ENCODE measurements at places on chromosomes 2 and 18.

DNA sequence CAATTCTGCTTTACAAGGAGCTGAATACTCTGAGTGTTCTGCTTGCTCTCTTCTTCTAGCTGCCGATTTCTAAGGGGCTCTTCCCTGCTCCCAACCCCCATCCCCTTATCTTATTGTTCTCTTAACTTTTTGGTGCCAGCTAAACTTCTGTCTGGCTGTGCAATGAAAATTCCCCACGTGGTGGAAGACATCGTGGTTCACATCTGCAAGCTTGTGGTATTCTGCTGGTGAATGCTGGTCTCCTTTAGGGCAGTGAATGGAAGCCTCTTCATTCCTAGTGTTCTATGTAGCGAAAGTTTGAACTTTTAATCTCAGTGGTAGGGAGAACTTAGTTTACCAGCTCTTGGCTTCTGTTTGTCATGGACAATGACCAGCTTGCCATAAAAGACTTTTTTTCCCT is 406.0 kb upstream of the ZEB2 start:
- DNase-seq = no peak

- DNase-seq = no peak
Observed at GRCh38 chr2:46656640-46657039, 177.3 kb downstream of the TMEM247 start.

- no peak for DNase-seq
Observed at GRCh38 chr18:11810379-11810778, 40.8 kb upstream of the CHMP1B start.

DNA sequence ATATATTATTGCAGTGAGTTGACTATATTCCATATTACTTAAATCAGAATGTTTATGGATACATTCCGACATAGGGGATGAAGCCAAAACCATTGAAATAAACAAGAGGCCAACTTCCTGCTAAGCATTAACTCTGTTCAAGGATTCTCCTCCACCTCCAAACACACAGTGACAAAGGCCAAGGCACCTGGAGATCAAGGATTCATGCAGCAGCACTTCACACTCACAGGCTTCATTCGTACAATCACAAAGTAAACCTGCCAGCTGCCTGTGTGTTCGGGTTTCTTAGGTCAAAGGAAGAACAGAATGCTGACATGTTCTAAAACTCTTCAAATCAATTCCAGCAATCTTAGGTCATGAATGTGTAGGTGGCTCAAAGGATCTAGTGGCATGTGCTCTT is 22.8 kb downstream of the WDFY1 start:
- DNase-seq = no peak

DNA sequence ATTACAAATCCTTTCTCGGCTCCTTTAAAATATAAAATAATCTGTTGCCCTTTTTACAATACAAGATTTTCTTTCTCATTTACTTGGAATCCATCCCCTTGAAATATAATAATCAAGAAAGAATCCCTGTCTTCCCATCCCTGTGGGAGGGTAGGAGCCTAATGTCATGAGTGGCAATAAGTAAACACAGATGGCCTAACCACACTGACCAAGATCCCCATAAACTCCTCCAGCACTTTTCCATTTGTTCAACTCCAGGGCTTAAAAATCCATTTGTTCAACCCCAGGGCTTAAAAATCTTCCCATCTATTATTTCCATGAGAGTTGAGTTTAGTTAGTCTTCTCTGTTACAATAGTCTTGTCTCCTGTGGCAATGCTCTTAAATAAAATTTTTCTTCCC is 297.6 kb downstream of the CDH7 start:
- no peak for DNase-seq

GRCh38 chr2:162333968-162334367 is 10.0 kb upstream of the GCA start:
- DNase-seq = peak; percentile 9

DNA sequence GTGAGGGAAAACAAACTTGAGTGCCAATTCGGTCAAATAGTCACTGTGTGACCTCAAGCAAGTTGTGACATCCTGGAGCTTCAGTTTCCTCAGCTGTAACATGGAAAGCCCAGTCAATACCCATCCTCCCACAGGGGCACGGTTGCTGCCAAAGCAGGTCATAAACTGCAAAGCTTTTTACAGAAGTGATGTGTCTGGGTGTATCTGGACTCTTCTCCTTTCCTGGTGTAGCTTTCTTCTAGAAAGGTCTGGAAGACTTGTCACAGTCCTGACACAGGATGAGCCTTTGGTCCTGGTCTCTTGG is 4.2 kb upstream of the AFF3 start:
- no peak for DNase-seq

- no peak for DNase-seq
Observed at GRCh38 chr2:70356941-70357683, 55.2 kb upstream of the FAM136A start.

All from large intestine (tissue), 12 donors.